ENCODE measurements at places on chromosomes 7 and 10.

GRCh38 chr10:130495116-130495862 lies 359.1 kb downstream of the GLRX3 start:
- DNase-seq = no peak

DNA sequence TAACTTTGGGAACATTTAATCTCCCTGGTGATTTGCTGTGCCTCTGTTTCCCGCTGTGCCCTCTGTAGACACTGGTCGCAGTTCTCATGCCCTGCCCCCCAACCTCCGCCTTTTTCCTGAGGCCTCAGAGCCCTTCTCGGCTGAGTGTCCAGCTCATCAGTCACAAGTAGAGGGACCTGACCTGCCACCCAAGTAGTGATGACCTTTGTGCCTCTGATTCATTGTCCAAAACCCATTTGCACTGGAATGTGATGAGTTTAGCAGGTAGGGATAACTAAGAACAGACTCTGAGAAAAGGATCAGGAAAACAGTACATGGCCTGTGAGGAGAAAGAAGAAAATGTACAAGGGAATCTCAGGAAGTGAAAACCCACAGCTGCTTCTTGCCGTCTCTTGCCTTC lies 58.8 kb downstream of the LANCL2 start:
- no peak for DNase-seq

DNA sequence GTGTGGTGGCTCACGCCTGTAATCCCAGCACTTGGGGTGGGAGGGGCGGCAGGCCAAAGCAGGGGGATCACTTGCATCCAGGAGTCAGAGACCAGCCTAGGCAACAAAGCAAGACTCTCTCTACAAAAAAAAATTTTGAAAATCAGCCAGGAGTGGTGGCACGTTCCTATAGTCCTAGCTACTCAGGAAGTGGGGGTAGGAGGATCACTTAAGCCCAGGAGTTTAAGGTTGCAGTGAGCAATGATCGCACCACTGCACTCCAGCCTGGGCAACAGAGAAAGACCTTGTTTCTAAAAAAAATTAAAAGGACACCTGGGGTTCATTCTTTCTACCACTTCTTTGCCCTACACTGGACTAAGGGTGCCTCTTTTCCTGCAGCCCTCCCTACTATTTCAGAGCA lies 15.1 kb downstream of the WAPL start:
- DNase-seq = no peak

- DNase-seq = no peak
These were observed 92.8 kb downstream of the VIPR2 start for GRCh38 chr7:159051916-159052315.

DNA sequence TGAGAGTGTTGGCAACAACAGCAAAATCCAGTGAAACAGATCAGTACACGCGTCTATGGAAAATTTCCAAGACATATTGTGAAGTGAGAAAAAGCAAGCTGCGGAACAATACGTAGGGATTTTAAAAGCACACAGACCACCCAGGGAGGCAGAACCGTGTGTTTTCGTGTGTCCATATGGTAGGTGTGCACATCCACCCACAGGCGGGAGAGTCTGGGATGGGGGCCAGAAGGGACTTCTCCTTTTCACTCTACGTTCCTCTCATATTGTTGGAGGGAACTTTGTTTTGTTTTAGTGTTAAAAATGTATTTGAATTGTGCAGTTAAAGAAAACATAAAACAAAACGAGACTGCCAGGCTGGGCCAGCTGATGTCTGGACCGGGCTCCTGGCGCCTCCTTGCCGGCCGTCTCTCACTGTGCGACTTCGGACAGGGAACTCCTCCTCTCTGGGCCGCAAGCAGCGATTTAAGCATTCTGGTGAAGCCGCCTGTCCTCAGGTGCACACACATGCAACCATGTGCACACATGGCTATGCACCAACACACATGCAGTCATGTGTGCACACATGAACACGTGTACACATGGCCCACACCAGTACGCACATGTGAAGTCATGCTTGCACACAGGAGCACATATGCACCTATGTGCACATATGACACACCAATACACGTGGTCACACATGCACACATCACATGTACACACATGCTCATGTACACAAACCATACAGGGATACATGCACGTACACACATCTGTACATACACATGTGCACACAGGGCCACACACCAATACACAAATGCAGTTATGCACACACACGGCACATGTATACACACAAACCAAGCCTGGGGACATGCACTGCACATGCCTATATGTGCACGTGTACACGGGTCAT lies 141.1 kb downstream of the ELFN1 start:
- no peak for DNase-seq

GRCh38 chr7:94146408-94146807 lies 142.3 kb upstream of the BET1 start:
- DNase-seq = no peak

GRCh38 chr7:41928781-41929180 lies 225.9 kb upstream of the INHBA start:
- DNase-seq = no peak

GRCh38 chr10:104230490-104230889 lies 1.7 kb downstream of the CFAP43 start:
- DNase-seq = no peak

DNA sequence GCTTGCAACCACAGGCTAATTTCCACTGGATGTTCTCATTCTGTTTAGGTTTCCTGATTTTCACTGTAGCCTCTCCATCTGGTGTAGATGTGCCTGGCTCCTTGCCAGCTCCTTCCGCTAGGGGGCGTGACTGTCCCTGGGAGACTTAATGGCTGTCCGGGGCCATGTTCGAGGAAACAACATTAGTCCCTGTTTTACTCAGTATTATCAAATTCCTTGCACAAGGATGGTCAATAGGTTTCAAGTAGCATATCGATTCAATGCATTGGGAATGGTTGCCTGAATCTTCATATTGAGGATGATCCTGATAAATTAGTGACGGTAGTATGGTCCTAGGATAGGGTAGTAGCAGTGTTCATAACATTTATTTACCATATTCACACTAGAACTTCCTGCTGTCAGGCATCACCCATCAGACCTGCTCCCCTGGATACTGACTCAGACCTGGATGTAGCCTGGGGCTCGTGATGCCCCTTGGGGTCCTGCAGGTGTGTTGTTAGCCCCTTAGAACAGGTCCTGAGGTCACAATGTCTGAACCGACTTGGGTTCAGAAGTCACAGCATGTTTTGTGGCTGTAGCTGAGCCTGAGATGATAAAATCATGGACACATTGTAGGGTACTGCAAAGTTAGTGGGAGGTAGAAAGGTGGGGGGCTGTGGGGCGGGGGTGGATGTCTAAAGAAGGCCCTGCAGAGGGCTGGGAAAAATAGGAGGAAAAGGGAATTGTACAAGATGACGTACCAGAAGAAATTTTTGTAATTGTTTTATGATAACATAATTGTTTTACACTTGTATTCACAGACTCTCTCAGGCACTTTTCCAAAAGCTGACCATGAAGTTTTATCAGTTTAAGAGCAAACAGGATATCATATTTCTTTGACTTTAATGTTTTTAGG lies 8.9 kb upstream of the EXOC6 start:
- no peak for DNase-seq

DNA sequence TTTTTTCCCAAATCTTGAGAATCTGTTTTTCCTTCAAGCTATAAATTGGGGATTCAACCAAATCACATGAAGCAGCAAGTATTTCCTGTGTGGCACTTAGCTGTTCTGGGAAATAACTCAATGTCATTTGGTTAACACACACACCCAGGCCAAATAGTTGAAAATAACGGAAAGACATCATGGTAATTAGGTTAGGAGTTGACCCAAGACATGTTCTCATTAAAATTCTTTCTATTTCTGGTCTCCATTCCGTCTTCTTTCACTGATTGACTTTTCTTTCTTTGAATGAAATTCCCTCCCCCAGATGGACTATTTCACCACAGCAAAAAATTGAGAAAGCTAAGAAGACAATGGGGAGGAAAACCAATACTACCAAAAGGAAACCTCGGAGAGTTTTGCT lies 30.5 kb downstream of the NRP1 start:
- DNase-seq = no peak

DNA sequence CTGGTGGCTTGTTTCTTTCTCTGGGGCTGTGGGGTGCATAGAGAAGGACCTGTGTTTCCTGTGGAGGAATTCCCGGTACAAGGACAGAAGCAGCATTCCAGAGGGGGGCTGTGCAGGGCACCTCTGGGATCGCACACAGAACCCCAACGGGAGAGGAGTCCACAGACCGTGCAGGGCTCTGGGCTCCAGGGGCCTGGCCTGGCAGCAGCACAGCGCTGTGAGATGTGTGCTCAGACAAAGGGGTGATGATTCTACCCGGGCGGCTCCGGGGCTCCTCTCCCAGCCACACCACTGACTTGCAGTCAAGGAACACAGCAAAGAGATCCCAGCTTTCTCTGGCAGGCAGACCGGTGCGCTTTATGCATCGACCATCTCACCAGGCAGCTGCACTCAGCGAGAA lies 6.9 kb upstream of the SHH start:
- DNase-seq = no peak

- DNase-seq = no peak
These were observed 11.7 kb upstream of the EDRF1 start for GRCh38 chr10:125707541-125708468.

GRCh38 chr10:48805848-48806247 lies 121.2 kb downstream of the WDFY4 start:
- no peak for DNase-seq

GRCh38 chr10:52486840-52487611 lies 172.9 kb downstream of the DKK1 start:
- DNase-seq = no peak

DNA sequence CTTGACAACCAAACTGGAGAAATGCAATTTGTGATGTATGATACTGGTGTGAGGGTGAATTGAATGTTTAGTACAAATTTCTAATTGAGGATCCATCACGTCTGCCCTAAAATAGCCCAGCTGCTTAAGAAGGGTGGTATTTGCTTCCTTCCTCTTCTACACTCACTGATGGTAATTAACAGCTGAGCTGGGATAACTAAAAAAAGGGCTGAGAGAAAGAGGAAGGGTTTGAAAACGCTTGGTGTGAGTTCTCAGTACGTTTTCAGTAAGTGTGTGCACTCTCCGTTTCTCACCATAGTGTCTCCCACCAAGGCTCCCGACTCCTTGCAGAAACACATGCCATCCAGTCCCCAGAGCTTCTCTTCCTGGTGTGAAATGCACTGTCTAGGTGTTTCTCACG lies 54.3 kb downstream of the MAP3K8 start:
- DNase-seq = no peak

GRCh38 chr7:151891182-151891581 lies 14.3 kb upstream of the PRKAG2 start:
- DNase-seq = no peak

DNA sequence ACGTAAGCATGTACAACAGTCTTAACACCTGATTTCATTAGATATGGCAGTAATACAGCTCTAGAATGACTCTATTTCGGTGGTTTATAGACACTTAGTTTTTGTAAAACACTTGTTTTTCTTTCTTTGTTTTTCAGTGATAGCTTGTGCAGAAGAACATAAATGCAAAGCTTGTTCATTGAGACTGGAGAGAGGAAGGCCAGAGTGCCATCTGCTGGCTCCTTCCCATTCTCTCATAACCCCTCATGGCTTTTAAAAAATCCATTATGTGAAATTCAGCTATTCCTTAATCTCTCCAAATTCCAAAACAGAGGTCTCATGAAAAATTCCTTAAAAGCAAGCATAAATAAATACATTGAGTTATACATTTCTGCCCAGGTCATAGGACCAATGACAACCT lies 76.3 kb downstream of the CACNB2 start:
- no peak for DNase-seq

- DNase-seq = no peak
These were observed 825 bp downstream of the MRPL32 start for GRCh38 chr7:42932811-42933591.

DNA sequence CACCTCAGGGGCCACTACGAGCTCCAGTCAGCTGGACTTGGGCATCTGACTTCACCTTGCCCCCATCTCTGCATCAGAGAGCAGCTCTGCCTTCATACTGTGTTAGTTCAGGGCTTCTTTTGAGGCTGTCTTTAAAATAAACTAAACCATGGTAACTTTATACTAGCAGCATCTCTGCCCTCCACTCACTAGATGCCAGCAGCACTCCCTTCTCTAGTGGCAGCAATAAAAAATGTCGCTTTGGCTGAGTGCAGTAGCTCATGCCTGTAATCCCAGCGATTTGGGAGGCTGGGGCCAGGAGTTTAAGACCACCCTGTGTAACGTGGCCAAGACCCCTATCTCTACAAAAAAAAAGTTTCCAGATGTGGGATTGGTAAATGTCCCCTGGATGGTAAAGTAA lies 584.4 kb downstream of the INHBA start:
- DNase-seq = no peak

- no peak for DNase-seq
These were observed 144.7 kb downstream of the SPAG6 start for GRCh38 chr10:22489975-22490374.

GRCh38 chr10:16765509-16766375 lies 51.5 kb downstream of the RSU1 start:
- DNase-seq = no peak

- no peak for DNase-seq
These were observed 18.8 kb downstream of the NOBOX start for GRCh38 chr7:144384555-144385245.

DNA sequence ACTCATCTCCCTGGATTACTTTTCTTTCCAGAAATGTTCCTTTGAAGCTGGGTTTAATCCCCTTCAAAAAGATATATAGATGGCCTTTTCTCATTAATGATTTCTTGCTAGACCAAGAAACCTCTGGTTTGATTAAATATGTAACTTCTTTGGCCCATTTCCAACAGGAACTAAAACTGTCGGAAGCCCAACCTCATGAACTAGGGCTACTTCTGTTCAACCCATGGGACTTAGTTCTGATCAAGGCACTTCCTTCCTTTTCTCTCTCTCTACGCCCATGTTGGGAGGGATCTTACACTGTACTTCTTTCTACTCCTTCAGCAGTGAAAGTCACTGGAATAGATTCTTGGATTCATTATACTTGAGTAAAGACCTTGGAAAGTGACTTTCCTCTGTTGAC lies 83.6 kb downstream of the TMEM106B start:
- DNase-seq = no peak

DNA sequence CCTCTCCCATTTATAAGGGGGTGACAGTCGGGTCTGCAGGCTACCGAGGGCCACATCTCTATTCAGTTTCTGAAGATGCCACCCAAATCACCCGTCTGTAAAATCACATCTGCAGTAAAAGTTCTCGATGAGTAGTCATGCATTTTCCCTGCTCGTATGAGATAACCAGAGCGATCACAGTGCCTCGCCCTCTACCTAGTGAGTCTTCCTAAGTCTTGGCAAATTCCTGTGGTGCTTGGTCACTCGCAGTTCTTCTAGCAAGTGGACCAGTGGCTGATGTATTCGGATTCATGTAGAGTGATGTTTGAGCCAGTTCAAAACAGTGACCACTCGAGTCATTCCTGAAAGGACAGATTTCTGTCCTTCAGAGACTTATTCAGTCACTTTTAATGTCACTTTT lies 44.9 kb downstream of the INSYN2A start:
- no peak for DNase-seq

DNA sequence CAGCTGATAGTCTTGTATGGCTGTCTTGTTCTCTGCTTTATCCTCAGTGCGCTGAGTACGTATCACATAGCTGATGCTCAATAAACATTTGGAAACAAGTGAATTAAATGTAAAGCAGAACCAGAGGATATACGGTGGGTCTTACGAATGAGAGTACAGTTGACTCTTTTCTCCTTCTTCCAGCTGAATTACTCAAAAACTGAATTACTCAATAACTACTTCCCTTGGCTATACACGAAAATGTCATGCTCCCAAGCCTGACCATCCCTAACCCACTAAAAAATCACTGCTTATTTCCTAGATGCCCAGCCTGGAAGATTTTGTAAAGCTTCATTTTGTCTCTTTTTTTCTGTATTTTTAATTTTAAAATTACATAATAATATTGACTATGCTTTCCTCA lies 3.2 kb upstream of the RSU1 start:
- no peak for DNase-seq

- no peak for DNase-seq
These were observed 3.4 kb downstream of the TTYH3 start for GRCh38 chr7:2635148-2635668.
